ENCODE measurements at places on chromosomes 1 and 21.

GRCh38 chr1:201298396-201299381, 15.4 kb downstream of the PKP1 start:
- DNase-seq = no peak

- DNase-seq = no peak
Observed at GRCh38 chr1:84000196-84000885, 1.4 kb upstream of the TTLL7 start.

DNA sequence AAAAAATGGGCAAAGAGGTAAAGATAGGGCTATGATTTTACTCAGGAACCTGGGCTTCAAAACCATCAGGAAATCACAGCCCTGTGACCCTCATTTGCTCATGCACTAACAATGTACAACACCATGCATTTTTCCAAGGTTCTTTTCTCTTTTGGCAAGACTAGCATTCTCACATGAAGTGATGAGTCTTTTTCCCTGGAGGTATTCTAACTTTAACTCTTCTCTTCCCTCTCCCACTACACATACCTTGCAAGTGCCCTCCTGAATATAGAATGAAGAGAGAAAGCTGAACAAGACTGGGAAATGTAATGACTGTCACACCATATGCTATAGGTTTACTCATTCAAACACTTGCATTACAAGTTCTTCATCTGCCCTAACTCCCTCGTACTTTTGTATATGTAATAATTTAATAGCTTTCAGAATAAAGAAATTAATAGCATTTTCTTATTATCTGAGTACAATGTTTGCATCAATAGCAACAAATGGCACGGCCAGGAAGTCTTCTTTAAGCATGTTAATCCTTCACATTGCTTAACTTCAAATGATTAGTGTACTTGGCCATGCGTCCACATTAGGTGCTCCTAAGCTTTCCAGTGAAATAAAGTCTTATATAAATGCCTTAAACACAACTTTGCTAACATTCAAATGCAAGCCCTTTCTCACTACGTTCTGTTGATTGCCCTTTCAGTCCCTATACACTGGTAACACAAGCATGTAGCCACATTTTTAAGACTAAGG, 1.8 kb downstream of the NIBAN1 start:
- DNase-seq = no peak

DNA sequence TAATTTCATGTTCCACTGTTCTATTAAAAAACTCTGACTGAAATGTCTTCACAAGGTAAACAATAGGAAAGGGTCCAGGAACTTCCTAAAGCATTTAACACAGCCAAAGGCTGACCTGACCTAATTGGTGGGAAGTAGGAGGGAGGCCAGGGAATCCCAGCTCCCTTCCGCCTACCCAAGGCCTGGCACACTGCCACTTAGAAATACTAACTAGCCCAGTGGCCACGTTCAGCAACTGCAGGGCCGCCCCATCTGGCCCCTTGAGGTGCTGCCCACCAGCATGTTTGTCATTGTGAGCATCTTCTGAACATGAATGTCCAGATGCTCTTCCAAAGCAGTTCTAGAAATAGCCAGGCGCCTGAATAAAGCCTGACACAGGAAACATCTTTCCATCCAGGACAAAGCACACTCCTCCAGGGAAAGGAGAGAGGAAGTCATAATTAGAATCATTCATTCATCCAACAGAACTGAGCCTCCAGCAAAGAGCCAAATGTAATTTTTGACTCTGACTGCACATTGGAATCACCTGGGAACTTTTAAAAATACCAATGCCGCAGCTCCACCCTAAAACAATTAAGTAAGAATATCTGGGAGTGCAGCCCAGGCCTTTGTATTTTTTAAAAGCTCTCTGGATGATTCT, 44.6 kb upstream of the BCL9 start:
- DNase-seq = no peak

DNA sequence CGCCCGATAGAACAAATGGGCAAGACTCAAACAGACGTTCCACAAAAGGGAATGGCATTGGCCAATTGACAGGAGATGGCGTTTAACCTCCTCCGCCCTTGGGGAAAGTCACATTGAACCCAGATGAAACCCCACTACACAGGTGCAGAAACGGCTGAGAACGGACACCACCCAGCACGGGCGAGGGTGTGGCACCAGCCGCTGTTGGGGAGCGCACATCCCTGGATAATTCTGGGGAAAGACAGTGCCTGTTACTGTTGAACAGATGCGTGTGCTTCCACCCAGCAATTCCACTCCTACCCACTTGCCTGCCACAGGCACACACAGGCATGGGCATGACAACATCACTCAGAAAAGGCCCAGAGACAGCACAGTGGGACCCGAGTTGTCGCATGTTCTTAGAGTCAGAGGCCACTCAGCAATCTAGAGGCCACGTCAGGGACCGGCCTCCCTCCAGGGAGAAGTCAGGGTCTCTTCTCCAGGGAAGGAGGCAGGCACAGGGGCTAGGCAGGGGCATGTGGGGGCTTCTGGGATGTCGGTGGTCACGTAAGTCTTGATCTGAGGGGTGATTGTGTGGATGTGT, 15.2 kb downstream of the PRXL2B start:
- no peak for DNase-seq

GRCh38 chr1:111948209-111949171, 41.0 kb downstream of the KCND3 start:
- no peak for DNase-seq

- no peak for DNase-seq
Observed at GRCh38 chr1:236806634-236807033, 11.5 kb downstream of the MTR start.

GRCh38 chr1:38558055-38558454, 301.5 kb downstream of the RRAGC start:
- DNase-seq = no peak

GRCh38 chr1:36735939-36736730, 253.4 kb upstream of the CSF3R start:
- DNase-seq = no peak

DNA sequence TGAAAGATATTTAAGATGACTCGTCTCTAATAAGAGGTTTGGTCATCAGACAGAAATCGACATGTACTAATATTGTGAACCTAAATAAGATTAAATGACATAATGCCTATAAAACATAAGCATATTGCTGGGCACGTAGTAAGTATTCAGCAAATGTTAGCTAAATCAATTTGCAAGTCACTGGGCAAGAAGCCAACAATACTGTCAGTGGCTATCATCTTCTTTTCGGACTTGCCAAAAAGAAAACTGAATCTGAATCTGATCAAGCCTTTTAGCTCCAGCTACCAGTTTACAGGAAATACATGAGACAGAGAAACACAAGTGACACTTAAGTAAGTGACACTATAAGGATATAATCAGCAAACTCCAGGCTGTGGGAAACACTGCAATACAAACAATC, 46.0 kb downstream of the RPL5 start:
- DNase-seq = no peak

GRCh38 chr1:165445388-165445787, 462 bp upstream of the RXRG start:
- no peak for DNase-seq

DNA sequence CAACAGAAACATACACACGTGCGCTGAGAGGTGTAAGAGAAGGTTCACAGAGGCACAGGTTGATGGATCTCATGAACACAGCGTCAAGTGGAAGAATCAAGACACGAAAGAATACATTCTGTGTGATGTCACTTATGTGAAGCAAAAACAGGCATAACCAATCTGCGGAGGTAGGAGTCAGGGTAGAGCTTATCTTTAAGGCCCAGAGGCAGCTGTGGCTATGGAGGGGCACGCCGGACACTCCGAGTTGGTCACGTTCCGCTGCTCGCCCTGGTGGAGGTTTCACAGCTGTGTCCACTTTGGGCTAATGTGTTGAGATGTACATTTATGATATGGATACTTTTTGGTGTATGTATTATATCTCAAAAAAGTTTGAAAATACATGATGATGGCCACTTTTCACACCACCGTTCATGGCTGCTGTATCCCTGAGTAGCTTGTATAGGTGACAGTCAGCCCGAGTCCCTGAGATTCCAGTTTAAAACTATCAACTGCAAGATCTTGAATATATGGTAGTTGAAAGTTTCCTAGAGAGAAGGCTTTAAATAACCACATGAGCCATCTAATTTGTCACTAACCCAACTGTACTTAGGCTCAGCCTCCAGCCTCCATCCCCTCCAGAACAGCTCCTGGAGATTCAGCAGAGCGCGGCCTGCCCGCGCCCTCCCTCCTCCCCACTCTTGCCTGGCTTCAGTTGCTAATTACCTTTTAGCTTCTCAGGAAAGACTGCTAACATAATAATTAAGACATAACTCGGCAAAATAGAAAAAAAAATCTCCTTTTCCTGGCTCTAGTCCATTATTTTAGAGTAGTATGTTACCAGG, 6.7 kb upstream of the ADARB1 start:
- DNase-seq = no peak

DNA sequence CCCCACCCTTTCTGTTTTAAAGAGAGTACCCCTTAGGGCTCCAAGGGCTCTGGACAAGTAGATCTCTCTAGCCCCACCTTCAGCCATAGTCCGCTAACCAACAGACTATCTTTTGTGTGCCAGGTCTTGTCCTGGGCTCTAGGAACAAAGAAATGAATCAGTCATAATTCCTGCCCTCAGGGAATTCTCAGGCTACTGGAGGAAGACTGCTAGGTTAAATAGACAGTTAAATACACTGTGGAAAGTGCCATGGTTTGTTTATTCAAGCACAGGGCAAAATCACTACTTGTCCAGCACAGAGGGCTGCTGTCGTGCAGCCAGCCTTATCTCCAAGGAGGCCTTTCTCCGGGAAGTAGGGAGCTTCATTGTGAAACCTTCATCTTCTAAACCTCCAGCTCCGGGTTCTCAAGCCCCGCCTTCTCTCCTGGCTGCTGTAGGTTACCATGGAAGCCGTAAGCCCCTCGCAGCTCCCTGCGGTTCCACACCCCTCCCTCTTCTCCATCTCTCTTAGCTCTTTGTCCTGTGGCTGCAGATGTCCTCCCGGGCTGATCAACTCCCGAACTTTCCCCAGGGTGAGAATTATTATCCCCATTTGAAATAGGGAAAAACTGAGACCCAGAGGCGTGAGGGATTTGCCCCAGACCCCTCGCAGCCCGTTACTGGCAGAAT, 29.8 kb downstream of the SHISAL2A start:
- no peak for DNase-seq

DNA sequence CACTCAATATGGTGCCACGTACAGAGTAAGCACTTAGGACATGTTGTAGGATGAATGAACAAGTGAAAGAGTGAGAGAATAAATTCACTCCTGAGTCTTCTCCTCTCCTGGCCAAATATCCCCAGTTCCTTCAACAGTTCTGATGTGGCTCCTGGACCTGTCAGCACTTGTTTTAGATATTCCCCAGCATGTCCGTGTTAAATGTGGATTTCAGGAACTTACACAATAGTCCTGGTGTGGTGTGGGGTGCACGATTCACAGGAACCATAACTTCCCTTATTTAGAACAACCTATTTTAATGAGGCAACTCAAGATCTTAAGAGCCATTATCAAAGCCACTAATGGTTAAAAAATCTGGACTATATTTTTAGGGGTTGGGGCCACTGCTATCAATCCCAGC, 39.0 kb upstream of the MYSM1 start:
- DNase-seq = no peak

DNA sequence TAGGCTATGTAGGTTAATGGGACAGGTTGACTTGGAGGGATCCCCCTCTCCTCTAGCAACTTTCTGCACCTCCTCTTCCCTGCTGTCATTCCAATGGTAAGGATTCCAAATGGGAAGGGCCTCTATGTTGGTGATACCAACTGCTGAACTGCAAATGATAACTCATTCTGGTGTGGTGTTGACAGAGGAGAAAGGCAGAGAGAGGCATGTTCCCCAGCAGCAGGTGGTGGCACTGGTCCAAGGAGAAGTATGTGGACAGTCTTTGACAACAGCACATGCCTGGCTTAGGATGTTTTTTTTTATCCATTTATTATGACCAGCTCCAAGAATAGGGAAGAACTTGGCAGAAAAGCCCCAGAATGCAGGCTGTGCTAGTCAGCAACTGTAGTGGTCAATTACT, 19.6 kb upstream of the SPAG17 start:
- DNase-seq = no peak

Measured in CD4-positive, alpha-beta memory T cell (primary cell).